Stimulated activated CD4-positive, alpha-beta T cell treated with anti-CD3 and anti-CD28 coated beads, Interleukin-1b, Interleukin-23, amount 100 ng/mL, for 1 hour (primary cell): ENCODE measurements at places on chromosomes 6 and 20.

DNA sequence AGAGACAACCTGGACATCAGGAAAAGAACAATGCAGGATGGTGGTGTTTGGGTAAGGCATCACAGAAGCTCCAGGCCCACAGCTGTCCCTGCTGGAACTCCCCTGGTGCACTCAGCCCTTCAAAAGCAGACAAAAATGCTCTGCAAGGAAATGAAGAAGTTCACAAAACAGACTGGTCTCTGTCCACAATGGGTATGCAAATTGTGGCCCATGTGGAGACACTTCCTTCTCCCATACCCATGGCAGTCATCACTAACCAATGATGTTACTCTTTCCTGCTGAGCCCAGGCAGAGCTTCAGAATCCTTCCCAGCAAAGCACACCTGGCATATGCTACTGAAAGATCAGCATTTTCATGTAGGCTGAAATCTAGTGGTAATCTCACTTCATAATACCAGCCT lies 42.6 kb upstream of the PXDC1 start:
- DNase-seq = no peak

- DNase-seq = no peak
These were observed 46.4 kb upstream of the ADTRP start for GRCh38 chr6:11824986-11825385.

GRCh38 chr6:25222006-25222678 lies 57.0 kb upstream of the CARMIL1 start:
- no peak for DNase-seq

DNA sequence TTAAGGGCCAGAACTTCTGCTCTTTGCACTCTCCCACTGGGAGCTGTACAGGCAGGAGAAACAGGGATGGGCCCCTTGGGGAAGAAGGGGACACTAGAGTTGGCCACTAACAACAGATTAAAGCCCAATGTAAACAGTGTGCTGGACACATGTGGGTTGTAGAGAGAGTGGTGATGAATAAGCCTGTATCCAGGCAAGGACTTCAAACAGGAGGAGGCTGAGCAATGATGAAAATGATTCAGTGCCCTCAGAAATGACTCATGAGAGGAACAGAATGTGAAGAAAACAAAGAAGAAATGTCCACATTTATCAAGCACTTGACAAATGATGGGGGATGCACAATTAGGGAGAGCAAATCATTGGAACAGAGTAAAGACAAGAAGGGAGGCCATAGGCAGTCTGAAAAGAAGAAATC lies 242.3 kb downstream of the TBX18 start:
- DNase-seq = no peak

- no peak for DNase-seq
These were observed 10.3 kb downstream of the GFRA4 start for GRCh38 chr20:3652676-3653596.

- no peak for DNase-seq
These were observed 17.7 kb downstream of the MAS1 start for GRCh38 chr6:159908535-159908934.

DNA sequence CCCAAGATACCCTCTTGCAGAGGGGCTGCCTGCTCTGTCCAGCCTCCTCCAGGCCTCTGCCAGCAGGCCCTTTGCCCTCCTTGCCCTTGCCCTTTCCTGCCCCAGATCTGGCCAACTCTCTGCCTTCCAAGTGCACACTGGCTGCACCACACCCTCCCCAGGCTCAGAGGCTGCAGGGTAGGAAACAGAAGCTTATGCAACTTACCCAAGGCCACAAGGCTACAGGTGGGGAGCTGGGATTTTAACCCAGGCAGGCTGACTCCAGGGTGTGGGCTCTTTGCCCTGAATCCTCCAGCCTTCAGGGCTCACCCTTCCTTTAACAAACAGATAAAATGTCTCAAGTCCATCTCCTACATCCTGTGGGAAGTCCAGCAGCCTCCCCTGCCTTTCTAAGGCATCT lies 14.5 kb upstream of the TRAF3IP2 start:
- no peak for DNase-seq

DNA sequence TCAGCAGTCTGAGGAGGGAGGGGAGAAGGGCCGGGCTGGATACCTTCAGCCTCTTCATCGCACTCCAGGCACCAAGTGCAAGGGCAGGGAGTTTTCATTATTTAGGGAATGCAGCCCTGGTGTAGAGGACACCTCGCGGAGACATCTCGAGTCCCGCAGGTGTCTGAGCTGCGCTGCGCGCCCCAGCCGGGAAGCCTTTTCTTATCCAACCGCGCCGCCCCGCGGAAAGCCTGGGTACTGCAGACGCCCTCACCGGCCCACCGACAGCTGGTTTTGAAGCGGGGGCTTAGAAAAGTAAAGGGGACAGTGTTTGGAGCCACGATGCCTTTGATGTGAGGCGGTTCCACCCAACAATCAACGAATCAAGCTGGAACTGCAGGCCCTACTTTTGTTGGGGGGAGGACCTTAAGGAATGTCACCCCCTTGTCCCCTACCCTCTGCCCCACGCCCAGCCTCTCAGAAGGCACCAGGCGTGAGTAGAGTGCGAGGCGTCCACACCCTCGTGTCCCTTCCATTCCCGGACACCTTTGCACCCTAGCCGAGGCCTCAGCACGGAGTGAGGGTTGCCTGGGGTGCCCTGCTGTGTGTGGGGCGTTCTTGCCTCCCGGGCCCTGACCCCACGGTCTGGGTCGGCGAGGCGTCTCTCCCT lies 8.6 kb downstream of the NKX2-2 start:
- peak; percentile 40 for DNase-seq

GRCh38 chr6:107661291-107661690 lies 162.8 kb downstream of the SCML4 start:
- no peak for DNase-seq

- no peak for DNase-seq
These were observed 202.7 kb downstream of the TFAP2C start for GRCh38 chr20:56831795-56832194.

- DNase-seq = no peak
These were observed 64.0 kb upstream of the SNX9 start for GRCh38 chr6:157759028-157759427.

GRCh38 chr20:34776177-34776576 lies 49.3 kb downstream of the NCOA6 start:
- DNase-seq = no peak

- no peak for DNase-seq
These were observed 133.7 kb downstream of the STXBP5 start for GRCh38 chr6:147337921-147338320.

DNA sequence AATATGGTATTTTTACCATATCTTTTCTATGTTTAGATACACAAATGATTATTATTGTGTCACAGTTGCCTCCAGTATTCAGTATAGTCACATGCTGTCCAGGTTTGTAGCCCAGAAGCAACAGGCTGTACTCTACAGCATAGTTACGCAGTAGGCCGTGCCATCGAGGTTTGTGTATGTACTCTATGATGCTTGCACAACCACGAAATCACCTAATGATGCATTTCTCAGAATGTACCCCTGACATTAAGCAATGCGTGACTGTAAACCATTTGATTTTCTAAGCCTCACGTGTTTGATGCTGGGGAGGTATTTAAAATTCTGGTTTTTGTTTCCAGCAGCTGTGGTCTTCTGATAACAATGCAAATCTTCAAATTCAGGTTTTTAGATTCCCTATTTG lies 207.6 kb downstream of the UST start:
- no peak for DNase-seq

DNA sequence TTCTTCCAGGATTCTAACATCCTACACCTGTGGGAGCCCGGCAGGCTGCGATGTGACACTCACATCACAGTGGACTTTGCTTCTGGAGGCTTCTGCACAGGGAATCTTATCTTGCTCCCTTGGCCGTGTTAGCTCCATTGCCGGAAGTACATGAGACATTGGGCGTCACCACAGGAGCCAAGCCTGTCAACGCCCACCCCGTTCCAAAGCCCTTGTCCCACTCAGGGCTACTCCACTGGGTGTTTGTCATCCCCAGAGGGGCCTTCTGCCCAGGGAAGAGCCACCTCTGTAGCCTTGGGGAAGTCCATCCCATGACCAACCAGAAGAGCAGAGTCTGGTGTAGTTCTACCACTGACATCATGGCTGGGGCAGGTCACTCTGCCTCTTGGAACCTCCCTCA lies 1.7 kb downstream of the RAB44 start:
- no peak for DNase-seq

DNA sequence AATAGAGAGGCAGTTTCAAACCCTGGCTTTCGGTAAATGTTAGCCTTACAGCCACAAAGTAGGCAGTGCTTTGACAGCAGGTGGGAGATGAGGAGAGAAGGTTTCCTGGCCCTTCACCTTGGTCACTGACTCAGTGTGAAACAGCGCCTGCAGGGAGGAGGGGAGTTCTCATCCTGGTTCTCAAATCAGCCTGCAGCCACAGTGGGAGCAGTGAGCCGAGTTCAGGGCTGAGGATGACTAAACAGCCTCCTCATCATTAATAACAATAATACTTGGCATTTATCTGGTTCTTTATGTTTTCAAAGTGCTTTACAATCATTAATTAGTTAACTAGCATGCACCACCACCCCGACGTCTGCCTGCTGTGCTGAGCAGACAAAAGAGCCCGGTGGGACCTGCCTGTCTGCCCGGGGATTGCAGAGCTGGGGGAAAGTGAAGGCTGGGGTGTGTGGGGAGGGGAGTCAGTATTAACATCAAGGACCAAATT lies 59.6 kb downstream of the PRDM1 start:
- no peak for DNase-seq

DNA sequence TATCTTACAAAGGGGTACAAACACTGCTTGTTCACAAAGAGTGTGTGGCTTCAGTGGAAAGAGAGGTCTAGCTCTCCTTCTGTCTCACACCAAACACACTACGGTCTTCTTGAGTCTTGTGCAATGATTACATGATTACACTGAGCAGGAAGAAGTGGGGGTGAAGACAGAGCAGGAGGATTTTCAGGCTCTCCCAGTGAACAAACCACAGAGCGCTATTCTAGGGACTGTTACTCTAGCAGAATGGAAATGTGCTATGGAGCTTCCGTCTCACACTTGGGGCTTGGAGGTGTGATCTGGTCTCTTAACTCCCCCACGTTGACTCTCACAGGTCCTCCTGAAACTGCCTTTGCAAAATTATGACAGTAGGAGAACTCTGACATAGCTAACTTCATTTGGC lies 203.4 kb downstream of the MYLK4 start:
- no peak for DNase-seq

DNA sequence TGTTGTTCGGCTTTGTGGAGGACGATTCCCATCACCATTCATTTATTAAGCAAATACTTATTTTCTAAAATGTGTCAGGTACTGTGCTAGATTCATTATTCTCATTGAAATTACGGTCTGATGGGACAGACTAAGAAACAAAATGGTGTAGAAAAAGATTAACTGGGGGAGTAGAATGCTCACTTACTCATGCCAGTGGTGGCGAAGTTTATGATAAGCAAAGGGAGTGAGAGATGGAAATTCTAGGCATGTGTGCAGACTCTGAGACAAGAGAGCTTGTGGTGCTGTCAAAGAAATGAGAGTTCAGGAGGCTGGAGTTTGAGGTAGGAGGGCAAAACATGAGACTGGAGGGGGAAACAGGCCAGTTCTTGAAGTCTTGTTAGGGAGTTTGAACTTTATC lies 896 bp downstream of the RPP21 start:
- DNase-seq = no peak

DNA sequence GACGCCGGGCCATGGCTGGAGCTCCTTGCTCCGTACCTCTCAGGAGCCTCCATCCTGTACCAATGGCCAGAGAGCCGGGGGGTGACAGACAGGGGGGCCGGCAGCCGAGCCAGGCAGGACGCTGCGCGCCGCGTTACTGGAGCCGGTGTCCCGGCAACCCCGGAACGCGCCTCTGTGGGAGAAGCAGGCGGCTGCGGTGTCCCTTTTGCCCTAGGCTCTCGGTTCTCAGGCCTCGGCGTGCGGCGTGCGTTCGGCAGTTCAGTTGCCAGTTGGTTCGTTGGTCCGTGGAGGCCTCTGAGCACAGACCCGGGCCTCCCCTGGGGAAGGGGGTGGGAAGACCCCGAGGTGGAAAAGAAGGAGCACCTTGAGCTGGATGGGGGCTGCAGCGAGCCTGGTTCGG lies at the start of gene SPATS1:
TSS of gene SPATS1 (plus strand) at position 162 of the 400 bp plus-strand sequence. CDS start 446 bp downstream, outside the sequence.
- no peak for DNase-seq

DNA sequence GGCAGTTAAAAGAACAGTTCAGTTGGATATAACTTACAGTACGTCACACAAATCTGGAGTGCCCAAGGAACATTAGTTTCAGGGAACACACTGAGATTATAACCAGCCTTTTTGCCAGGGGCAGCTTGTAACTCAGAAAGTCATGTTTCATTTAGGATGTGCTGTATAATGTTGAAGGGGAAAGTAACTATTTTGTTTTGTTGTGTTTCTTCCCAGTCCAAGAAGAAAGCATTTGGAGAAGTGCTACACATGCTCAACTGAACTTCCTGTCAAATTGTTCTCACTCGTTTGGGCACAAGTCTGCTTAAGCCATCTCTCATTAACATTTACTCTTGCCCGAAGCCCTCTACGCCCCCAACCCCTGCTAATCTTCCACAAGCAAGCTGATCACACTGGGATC lies 157.9 kb downstream of the BTBD9 start:
- DNase-seq = no peak

GRCh38 chr20:4881006-4881730 lies 120.1 kb downstream of the SLC23A2 start:
- no peak for DNase-seq

DNA sequence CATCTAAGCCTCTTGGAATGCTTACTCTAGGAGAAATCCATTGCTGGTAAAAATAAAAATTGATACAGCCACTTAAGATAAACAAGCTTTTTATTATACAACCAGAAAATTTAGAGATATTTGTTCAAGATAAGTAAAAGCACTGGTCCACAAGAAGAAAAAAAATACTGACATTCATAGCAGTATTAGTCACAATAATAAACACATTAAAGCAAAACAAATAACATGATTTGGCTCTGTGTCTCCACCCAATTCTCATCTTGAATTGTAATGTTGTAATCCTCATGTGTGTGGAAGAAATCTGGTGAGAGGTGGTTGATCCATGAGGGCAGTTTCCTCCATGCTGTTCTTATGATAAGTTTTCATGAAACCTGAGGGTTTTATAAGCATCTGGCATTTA lies 1093.5 kb upstream of the ADGRB3 start:
- DNase-seq = no peak

DNA sequence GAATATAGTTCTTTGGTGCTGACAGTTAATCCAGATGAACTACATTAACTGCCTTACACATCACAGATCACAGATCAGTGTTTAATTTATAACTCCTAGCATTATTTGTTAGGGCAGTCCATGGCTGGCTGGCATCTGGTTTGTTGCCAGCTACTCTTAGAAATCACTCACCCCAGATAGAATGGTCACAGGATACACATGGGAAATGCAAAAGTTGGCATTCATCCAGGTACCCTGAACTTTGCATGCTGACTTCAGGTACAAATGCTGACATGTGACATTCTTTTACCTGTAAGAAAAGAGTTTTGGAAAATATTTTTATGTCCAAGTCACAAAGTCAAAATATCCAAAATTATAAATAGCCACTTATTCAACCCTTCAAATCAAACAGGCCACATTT lies 20.2 kb downstream of the FBXL4 start:
- DNase-seq = no peak
